ENCODE measurements at places on chromosomes 6 and 20. TPM values are rescaled to one million over a fixed set of nuclear protein-coding genes. Genes with fewer than 3 reads are reported as not detected.

Gene PRKN
- total RNA-seq: 29.3 TPM

Gene TAGAP
- total RNA-seq: 8.0 TPM

Gene TNXB
- 206 TPM for total RNA-seq

Gene ELMO2
- total RNA-seq: 40.6 TPM
